ENCODE measurements at places on chromosomes 4 and X. TPM values are rescaled to one million over a fixed set of nuclear protein-coding genes. Genes with fewer than 3 reads are reported as not detected.

GRCh38 chrX:1449823-1450149 lies 2.9 kb downstream of the ASMTL start:
- no peak for DNase-seq

GRCh38 chr4:13309751-13310150 lies 174.4 kb downstream of the RAB28 start:
- DNase-seq = peak; percentile 74

Gene SNX25
- 18.4 TPM for total RNA-seq

Gene AMTN
- total RNA-seq = 0.79 TPM

- DNase-seq = no peak
Observed at GRCh38 chrX:96771486-96771885, 86.8 kb downstream of the DIAPH2 start.

- no peak for DNase-seq
Observed at GRCh38 chr4:76279462-76279861, 27.1 kb upstream of the STBD1 start.

Gene KIAA1210
- total RNA-seq = not detected

Gene ITGB1BP2
- total RNA-seq = 2.4 TPM

Gene GPR82
- not detected for total RNA-seq

DNA sequence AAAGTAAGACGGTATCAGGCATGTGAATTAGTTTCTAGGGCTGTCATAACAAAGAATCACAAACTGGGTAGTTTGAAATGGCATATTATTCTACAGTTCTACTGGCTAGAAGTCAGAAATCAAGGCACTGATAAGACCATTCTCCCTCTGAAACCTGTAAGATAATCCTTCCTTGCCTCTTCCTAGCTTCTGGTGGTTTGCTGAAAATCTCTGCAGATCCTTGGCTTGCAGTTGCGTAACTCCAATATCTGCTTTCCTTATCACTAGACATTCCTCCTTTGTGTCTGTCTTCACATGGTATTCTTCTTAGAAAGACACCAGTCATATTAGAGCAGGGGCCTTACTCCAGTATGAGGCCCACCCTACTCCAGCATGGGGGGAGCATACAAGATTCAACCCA lies 19.6 kb upstream of the LCORL start:
- DNase-seq = no peak

Gene SLC2A9
- total RNA-seq = 29.7 TPM

Gene CT45A6
- not detected for total RNA-seq

DNA sequence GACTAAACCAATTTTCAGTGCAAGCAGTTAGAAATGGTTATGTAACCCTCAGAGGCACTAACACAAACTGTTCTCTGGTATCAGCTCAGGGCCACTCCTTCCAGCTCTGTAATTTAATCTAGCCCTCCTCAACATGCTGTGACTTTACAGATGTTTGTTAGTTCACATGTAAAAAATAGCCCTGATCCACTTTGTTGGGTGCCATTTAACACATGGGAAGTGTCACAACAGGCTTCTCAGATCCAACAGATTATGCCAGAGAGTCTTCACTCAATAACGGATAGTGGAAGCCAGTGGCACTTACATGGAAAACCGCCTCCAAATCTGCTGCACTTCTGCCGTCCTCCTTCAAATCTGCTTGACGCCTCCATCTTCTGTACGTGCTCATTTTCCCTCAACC lies 51.6 kb downstream of the ATP8A1 start:
- no peak for DNase-seq

- DNase-seq = peak; percentile 57
Observed at GRCh38 chr4:39699687-39700409, 1.9 kb downstream of the UBE2K start.

Gene ARL13A
- total RNA-seq = not detected

- DNase-seq = no peak
Observed at GRCh38 chr4:120730777-120731320, 191.7 kb downstream of the PRDM5 start.

Gene PPEF2
- not detected for total RNA-seq

DNA sequence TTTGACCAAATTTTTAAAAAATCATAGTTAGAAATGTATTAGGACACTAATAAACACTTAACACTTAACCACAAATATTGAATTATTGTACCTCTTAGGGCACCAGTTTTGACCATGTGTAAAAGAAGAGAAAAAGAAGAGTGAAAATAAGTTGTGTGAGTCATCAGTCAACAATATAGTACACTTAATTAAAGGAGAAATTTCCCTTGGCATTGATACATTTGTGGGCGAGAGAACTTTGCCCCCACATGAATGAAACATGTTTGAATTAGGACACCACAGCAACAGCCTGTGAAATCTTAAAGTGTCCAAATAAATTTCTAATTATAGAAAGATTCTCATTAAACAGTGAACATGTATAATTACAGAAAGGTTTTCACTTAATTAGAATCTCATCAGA lies 1292.8 kb upstream of the TENM3 start:
- peak; percentile 15 for DNase-seq

Gene PDGFRA
- 2.1 TPM for total RNA-seq

GRCh38 chr4:128006592-128006991 lies 41.4 kb downstream of the ABHD18 start:
- peak; percentile 47 for DNase-seq

- no peak for DNase-seq
Observed at GRCh38 chr4:181969151-181969550, 274.1 kb upstream of the TENM3 start.

GRCh38 chr4:181520790-181521189 lies 722.4 kb upstream of the TENM3 start:
- DNase-seq = no peak

- peak; percentile 7 for DNase-seq
Observed at GRCh38 chr4:182015893-182016292, 227.3 kb upstream of the TENM3 start.

GRCh38 chr4:8610858-8611616 lies 18.5 kb downstream of the CPZ start:
- DNase-seq = no peak

Gene ANTXR2
- total RNA-seq = 35.5 TPM

DNA sequence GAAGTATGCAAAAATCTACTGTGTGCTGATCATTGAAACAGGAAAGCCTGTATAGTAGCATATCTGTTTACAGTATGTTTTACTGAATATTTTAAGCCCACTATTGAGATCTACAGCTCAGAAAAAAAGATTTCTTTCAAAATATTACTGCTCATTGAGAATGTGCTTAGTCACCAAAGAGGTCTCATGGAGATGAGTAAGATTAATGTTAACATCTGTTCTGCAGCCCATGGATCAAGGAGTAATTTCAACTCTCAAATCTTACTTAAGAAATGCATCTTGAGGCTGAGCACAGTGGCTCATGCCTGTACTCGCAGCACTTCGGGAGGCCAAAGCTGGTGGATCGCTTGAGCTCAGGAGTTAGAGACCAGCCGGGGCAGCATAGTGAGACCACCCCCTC lies 3.3 kb downstream of the RNF4 start:
- peak; percentile 34 for DNase-seq

DNA sequence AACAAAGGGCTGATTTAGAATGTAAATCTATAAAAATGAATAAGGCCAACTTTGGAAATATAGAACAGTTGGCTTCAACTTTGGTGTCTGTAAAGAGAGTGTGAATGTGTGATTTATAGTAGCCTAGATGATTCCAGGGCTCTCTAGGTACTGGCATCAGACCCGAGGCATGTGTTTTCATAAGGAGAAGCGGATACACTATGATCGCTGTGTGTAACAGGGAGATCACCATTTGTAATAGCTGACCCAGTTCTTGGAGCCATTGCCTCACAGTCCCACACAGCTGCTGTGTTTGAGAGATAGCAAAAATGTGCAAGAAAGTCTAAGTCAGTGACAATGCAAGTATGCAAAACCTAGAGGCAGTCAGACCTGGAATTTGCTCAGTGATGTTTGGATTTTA lies 135.1 kb downstream of the REPS2 start:
- no peak for DNase-seq

Gene CDX4
- total RNA-seq = not detected

GRCh38 chr4:61182915-61183314 lies 17.2 kb upstream of the ADGRL3 start:
- DNase-seq = no peak

Measured in bronchial epithelial cell (primary cell).